Prostate gland (tissue), 2 donors: ENCODE measurements at places on chromosomes 3 and 15.

- no peaks in the 10 kb centered on the region for H3K4me1 ChIP-seq
- H3K27me3 ChIP-seq, result no peaks in the 10 kb centered on the region
- no peak overlapping the region for H3K27ac ChIP-seq
- H3K4me3 ChIP-seq, result no peak overlapping the region
- DNase-seq, result no peak
Observed at GRCh38 chr15:34721802-34722438, 32.9 kb downstream of the GJD2 start.

DNA sequence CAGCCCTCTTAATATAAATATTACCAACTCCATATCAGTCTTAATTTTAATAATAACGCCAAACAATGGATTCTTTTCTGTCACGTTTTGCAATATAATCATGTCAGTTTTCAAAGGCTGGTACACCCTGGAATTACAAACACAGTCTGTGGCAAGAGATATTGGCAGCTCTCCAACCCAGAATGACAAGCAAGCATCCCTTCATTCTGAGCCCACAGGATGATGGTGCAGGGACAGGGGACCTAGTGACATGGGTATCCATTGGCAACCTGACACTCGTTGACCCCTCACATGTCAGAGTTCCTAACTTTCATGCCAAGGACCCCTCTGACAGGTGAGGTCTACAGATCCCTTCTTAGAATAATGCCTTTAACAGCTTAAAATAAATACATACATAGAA lies 154.5 kb upstream of the TSC22D2 start:
- no peak overlapping the region for H3K27ac ChIP-seq
- no peaks in the 10 kb centered on the region for H3K27me3 ChIP-seq
- DNase-seq, result peak; percentile 24
- H3K4me3 ChIP-seq, result no peak overlapping the region

DNA sequence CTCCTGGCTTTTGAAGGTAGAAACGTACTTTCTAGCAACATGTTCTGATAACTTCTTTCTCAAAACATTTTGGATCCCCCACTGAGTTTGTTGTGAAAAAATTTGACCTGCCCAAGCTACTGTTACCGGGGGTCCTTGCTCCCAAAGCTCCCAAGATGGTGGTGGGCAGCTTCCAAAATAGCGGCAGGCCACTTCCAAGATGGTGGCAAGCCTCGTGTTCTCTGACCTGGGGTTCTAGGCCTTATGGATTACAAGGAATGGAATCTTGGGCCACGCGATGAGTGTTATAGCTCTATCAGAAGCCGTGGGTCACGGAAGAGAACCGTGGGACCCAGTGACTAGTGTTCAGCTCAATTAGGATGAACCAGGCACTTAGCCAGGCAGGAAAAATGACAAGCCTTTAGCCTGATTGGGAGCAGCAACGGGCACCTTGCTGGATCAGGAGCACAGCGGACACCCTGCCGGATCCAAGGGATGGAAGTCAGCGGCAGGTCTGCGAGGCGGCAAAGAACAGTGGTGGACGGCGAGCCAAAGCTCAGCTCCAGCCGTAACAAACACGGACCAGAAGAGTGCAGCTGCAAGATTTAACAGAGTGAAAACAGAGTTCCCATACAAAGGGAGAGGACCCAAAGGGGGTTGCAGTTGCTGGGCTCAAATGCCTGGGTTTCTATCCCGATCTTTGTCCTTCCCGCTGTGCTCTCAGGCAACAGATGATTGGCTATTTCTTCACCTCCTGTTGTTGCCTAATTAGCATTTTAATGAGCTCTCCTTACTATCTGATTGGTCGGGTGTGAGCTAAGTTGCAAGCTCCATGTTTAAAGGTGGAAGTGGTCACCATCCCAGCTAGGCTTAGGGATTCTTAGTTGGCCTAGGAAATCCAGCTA lies 133.3 kb downstream of the WDR72 start:
- no peaks in the 10 kb centered on the region for H3K27me3 ChIP-seq
- no peaks in the 10 kb centered on the region for H3K4me1 ChIP-seq
- no peak overlapping the region for H3K4me3 ChIP-seq
- no peak overlapping the region for H3K27ac ChIP-seq
- no peaks in the 10 kb centered on the region for H3K36me3 ChIP-seq
- no peak for DNase-seq

DNA sequence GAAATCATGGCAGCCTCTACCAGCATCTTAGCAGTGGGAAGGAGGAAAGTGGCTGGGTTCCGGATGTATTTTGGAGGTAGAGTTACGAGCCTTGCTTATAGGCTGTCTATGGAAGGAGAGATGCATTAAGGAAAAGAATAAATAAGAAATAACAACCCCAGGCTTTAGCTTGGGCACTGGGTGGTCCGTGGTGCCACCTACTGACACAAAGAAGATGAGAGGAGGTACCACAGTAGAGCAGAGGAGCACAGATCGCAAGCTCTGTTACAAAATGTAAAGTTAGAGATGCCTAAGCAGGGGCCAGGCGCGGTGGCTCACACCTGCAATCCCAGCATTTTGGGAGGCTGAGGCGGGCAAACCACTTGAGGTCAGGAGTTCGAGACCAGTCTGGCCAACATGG lies 74.8 kb downstream of the TMEM39A start:
- no peak overlapping the region for H3K4me3 ChIP-seq
- H3K27me3 ChIP-seq, result no peaks in the 10 kb centered on the region
- no peaks in the 10 kb centered on the region for H3K4me1 ChIP-seq
- DNase-seq, result no peak
- no peaks in the 10 kb centered on the region for H3K36me3 ChIP-seq

DNA sequence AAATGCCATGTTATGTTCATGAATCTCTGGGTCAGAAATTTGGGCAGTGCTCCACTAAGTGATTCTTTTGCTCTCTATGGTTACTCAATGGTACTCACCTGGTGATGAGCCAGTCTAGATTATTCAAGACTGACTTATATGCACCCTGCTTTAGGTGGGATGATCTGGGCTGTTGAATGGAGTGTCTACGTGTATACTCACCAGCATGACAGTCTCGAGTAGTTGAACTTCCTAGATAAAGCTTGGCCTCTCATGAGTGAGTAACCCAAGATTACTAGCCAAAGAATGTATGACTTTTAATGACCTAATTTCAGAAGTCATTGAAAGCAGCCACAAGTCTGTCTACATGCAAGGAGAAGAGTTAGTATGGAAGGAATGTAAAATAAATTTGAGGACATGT lies 77.5 kb upstream of the CADM2 start:
- H3K4me1 ChIP-seq, result no peaks in the 10 kb centered on the region
- no peaks in the 10 kb centered on the region for H3K27me3 ChIP-seq
- H3K27ac ChIP-seq, result no peak overlapping the region
- no peak overlapping the region for H3K4me3 ChIP-seq

GRCh38 chr3:105527535-105527934 lies 160.8 kb downstream of the ALCAM start:
- no peak for DNase-seq
- no peaks in the 10 kb centered on the region for H3K4me1 ChIP-seq
- no peak overlapping the region for H3K27ac ChIP-seq
